Caudate nucleus (tissue), 63 donors: ENCODE measurements at places on chromosomes 7 and 10.

GRCh38 chr7:21365866-21366624, 61.8 kb upstream of the SP4 start:
- no peak for DNase-seq

GRCh38 chr7:157150882-157151281, 12.2 kb downstream of the UBE3C start:
- DNase-seq: no peak

- peak; percentile 34 for DNase-seq
Measured at GRCh38 chr10:25682203-25682851, 251.7 kb upstream of the MYO3A start.

GRCh38 chr7:38153515-38153914, 24.5 kb upstream of the STARD3NL start:
- no peak for DNase-seq

GRCh38 chr7:112880818-112881418, 90.7 kb upstream of the TMEM168 start:
- no peak for DNase-seq
